ENCODE measurements at places on chromosomes 7 and 10.

- peak; percentile 87 for DNase-seq
Observed at GRCh38 chr7:151014950-151015349, 9.3 kb downstream of the ATG9B start.

DNA sequence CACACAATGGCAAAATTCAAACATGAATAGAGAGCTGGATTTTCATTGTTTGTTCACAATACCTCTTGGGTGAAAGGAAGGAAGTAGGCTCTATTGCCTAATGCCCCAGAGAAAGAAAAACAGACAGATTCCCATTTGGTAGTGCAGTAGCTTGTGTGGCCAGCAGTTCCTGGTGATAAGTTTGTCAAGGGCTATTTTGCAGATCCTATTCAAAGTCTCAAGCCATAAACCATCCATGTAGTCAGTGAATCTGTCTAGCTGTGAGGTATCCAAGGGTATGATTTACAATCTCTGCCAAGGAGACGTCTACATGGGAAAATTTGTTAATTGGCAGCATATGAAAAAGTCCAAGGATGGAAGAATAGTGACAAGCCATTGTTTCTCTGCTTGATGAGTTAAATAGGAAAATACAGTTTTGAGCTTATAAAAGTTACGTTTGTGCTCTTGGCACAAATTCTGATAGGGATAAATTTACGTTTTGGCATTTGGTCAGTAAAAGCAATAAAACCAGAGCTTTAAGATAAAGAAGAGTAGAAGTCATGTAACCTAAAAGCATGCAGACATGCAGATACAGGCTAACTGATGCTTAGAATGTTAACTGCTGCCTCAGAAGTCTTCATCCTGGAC, 269.1 kb downstream of the GATA3 start:
- no peak for DNase-seq

GRCh38 chr10:100562008-100562672, 26.4 kb downstream of the HIF1AN start:
- DNase-seq = peak; percentile 85

DNA sequence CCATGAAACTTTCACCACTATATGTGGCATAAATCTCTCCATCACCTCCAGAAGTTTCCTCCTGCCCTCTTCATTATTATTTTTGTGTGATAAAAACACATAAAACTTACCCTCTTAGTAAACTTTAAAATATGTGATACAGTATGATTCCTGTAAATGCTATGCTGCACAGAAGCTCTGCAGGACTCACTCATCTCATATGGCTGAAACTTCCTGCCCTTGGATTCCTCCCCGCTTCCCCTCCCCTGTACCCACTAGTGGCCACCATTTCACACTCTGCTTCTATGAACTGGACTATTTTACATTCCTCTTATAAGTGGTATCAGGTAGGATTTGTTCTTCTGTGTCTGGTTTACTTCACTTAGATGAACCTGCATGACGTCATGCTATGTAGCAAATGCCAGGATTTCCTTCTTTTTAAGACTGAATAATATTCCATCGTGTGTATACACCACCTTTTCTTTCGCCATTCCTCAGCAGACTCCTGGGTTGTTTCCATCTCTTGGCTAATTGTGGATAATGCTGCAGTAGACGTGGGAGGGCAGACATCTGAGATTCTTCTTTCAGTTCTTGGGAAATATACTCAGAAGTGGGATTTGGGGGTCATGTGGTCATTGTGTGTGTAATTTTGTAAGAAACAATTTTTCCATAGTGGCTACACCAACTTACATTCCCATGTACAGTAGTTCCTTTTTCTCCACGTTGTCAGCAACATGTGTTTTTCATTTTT, 335.2 kb downstream of the SDK1 start:
- DNase-seq = no peak

DNA sequence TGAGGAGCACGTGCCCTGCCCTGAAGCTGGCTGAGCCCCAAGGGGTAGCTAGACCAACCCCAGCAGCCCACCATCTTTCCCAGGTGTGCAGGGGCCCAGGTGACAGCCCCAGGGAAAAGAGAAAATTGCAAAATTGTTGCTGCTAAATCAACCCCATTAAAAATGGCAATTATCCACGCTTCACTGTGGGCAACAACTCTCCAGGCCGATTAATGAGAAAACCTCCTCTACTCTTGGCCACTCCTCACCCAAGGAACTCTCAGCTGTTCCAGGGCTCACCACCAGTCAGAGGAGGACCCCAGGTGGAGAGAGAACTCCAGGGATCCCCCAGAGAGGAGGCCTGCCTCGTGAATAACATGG, 516.1 kb upstream of the MGMT start:
- no peak for DNase-seq

DNA sequence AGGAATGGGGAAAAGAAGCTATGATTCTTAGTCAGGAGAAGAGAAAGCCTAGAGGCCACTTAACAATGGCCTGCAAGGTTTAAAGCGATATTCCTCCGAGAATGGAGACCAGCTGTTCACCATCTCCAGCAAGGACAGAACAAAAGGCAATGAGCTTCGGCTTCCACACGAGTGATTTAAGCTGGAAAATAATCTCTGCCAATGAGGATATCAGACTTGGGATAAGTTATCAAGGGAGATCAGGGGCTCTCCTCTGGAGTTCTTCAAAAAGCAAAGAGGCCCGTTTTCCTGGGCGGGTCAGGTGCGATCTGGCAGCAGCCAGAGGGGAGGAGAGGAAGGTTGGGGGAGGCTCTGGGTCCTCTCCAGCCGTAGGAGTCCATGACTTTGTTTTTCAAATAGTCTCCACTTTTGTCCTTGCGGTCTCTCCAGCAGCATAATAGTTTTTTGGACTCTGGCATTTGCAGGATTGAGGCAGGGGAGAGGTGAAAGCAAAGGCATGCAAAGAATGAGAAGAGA, 211.3 kb downstream of the SKIDA1 start:
- no peak for DNase-seq

DNA sequence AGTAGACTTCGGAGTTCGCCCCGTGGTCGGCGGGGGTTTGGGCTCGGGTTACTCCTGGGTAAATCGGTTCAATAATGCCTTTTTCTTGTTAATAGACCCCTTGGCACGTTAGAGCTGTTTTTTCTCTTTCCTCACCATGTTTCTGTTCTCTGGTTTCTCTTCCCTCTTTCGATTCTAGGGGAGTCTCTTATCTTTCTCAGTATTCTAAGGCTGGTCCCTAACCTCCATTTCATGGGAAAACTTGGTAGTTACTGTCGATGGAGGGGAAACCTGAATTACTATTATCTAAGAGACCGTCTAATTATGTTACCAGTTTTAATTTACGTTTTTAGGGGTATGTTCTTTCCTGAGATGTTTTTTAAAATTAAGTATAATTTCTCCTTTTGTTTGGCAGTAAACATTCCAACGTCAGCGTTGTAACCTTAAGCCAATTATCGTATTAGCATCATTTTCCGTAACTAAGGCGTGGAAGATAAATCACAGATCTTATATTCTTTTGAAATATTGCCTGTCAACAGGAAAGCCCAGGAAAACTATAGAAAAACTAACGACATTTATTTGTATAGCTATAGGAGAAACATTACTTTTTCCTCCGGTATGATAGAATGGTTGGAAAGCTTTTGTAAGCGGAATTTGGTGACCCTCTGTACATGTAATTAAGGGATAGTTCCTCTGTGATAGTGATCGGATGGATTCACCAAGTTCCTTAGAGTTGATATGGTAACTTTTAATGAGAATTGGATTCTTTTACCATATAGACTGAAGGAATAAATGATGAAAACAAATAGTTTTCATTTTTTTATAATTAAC, 847 bp downstream of the BTAF1 start:
- DNase-seq = no peak

GRCh38 chr10:102564209-102564834, 60.5 kb downstream of the SUFU start:
- DNase-seq = no peak

GRCh38 chr7:44111761-44112160, 7.6 kb downstream of the AEBP1 start:
- no peak for DNase-seq

All from CD4-positive, CD25-positive, alpha-beta regulatory T cell (primary cell).